T-helper 17 cell (primary cell): ENCODE measurements at places on chromosomes 4 and X. TPM values are rescaled to one million over a fixed set of nuclear protein-coding genes. Genes with fewer than 3 reads are reported as not detected.

The CTAG2 gene
- not detected for total RNA-seq

The CT45A6 gene
- total RNA-seq, result not detected

DNA sequence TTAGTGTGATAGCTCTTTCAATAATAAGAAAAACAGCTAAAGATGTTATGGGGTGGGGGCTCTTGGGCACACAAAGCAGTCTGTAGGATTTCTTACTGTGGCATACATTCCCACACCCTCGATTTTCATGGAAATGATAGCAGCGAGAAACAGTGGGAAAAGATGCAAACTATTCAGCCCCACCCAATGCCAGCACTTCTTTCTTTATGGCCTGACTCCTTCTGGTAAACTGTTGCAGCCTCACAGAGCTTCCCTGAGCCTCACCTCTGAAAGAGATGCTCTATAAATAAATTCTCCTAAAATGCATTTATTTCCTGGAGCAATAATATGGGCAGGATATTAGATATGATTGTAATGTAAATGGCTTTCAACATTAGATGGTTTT is 910 bp downstream of the ANK2 start:
- DNase-seq, result no peak

DNA sequence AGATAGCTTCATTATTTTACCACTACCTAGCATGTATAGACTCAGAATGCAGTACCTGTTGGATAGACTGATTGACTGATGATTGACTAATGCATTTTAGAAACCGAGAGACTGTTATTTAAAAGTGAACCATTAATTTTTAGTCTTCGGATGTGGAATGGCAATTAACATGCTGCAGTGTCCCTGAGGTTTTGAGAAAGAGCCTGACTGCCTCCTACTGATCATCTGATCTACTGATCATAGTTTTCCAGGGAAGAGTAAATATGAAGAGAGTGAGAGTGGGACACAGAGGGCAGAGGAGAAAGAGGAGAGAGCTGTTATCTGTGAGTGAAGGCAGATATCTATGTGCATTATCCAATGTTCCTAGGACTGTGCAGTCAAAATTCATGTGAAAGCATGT is 764.7 kb downstream of the TRIML1 start:
- no peak for DNase-seq

- no peak for DNase-seq
Measured at GRCh38 chr4:22129454-22130029, 181.0 kb upstream of the KCNIP4 start.
